ENCODE measurements at places on chromosomes 13 and 19.

GRCh38 chr13:83350569-83350968 is 531.7 kb downstream of the SLITRK1 start:
- DNase-seq, result peak; percentile 25

DNA sequence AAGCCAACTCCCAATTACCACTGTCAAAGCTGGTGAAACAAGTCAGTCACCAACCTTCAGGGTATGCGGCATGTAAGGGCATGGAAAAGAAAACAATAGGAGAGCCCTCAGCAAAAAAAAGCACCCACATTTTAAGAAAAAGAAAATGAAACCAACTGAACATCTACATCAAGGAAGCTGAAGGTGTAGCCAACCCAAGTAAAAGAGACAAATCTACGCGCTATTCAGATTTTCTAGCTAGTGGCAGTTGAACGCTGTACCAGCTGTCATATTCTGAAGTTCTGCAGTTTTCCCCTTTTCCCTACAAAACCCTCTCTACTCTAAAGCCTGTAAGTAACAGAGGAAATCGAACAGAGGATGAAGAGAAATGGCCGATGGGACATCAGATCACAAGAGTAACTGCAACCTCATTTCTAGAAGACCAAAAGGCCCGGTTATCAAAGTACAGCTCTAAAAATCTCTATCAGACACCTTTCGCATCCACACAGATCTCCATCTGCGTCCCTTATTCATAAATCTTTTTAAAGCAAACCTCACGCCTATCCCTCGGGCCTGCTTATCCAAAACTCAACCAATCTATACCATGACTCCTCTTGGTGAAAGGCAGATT is 1.4 kb downstream of the MYCBP2 start:
- DNase-seq, result no peak

- DNase-seq, result peak; percentile 68
Observed at GRCh38 chr13:99178636-99179035, 22.0 kb upstream of the UBAC2 start.

DNA sequence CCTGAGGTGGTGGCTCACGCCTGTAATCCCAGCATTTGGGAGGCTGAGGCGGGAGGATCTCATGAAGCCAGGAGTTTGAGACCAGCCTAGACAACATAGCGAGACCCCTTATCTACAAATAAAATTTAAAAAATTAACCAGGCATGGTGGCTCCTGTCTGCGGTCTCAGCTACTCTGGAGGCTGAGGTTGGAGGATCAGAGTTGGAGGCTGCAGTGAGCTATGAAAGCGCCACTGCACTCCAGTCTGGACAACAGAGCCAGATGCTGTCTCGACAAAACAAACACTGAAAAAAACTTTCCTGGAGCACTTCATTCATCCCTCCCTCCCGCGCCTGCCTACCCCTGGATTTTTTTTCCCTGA is 665 bp upstream of the ATG4D start:
- DNase-seq, result no peak

GRCh38 chr13:22549126-22549525 is 631.7 kb upstream of the SGCG start:
- no peak for DNase-seq

- no peak for DNase-seq
Observed at GRCh38 chr13:101945435-101945834, 456.4 kb downstream of the FGF14 start.

GRCh38 chr13:41231786-41232185 is 31.6 kb downstream of the MTRF1 start:
- DNase-seq, result no peak

Data from fibroblast of gingiva (primary cell).